ENCODE measurements at places on chromosomes 3 and 15.

DNA sequence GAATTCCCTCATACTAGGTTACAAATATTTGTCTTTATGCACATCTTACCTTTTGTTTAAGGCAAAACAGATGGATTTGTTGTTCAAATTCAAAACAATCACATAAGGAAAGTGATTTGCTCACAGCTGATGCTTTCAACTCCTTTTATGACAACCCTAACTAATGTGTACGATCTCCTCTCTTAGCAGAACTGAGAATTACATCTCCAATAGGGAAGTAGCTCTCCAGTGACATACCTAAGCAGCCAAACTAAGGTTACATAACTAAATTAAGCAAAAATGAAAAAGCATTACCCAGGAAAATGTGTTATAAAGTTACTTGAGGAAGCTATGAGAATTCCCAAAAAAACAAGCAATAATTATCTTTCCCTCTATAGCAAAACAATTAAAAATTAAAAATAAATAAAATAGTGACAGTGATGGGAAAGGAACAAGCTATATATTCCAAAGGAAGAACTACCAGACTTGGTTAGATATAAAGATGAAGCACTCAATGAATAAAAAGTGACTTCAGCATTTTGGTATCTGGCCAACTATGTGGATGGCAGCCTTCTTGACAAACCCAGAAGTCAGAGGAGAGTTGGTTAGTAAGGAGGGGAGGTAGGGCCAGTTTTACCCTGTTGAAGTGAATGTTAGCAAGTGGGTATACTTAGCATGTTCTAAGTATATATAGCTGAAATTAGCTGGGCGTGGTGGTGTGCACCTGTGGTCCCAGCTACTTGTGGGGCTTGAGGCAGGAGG lies 32.4 kb downstream of the PEAK1 start:
- no peak for DNase-seq

DNA sequence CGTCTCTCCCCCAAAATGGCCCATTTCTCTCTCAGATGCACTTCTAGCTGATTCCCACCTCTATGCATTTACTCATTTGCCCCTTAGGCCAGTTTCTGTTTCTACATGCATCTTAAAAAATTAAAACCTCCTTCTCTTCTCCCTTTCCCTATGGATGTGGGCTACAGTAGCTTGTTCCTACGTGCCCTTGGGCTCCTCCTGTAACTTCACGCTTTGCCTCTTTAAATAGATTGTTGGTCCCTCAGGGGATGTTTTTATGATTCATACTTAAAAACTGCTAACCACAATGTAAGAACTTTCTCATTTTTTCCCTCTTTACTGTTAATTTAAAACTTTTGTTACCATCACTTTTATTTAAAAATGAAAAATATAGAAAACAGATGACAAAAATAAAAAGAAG lies 185.6 kb upstream of the MRPL3 start:
- no peak for DNase-seq

- no peak for DNase-seq
Observed at GRCh38 chr3:196735751-196736150, 3.9 kb upstream of the PAK2 start.

- DNase-seq = no peak
Observed at GRCh38 chr3:88005066-88005465, 53.7 kb downstream of the CGGBP1 start.

DNA sequence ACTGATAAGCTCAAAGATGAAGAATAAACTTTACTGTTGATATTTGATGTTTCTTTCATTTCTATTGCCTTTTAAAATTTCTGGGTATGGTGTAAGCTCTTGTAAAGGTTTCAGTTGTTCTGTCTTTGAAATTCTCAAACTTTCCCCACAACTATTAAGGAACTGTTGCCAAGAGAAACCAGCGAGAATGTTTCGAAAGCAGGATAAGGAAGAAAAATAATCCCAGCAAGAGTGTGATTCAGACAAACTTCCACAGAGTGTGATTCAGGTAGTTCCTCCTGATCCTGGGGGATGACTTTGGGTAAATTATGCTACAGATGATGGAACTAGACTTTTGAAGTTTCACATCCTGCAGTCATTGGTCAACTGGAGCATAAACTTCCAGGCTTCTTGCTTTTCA lies 632.0 kb downstream of the NSUN3 start:
- DNase-seq = no peak

- no peak for DNase-seq
Observed at GRCh38 chr3:187705164-187705563, 2.8 kb upstream of the RTP2 start.

GRCh38 chr15:56042498-56042897 lies 49.1 kb upstream of the NEDD4 start:
- DNase-seq = no peak

- DNase-seq = no peak
Observed at GRCh38 chr3:44993471-44994205, 17.6 kb downstream of the EXOSC7 start.

- no peak for DNase-seq
Observed at GRCh38 chr15:51134416-51135199, 39.9 kb upstream of the TNFAIP8L3 start.

DNA sequence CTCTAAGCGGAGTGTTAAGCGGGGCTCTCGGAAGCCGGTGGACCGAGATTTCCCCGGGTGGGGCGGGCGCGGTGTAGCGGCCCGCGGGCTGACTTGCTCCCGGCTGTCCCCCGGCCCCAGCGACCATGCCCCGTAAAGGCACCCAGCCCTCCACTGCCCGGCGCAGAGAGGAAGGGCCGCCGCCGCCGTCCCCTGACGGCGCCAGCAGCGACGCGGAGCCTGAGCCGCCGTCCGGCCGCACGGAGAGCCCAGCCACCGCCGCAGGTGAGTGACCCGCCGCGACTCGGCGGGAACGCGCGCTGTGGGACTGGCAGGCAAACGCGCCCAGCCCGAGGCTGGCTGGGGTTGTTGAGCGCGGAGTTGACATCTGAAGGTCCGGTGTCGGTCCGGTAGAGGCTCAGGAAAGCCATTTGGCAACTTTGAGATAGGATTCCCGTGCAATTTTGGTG lies 1.3 kb downstream of the SMC4 start:
- DNase-seq = no peak

- no peak for DNase-seq
Observed at GRCh38 chr15:51218299-51218938, 120.0 kb downstream of the CYP19A1 start.

- no peak for DNase-seq
Observed at GRCh38 chr3:61808526-61808925, 247.2 kb downstream of the PTPRG start.

GRCh38 chr15:28192772-28193171 lies 93.7 kb upstream of the OCA2 start:
- no peak for DNase-seq

- DNase-seq = no peak
Observed at GRCh38 chr3:67361323-67361722, 293.1 kb downstream of the SUCLG2 start.

DNA sequence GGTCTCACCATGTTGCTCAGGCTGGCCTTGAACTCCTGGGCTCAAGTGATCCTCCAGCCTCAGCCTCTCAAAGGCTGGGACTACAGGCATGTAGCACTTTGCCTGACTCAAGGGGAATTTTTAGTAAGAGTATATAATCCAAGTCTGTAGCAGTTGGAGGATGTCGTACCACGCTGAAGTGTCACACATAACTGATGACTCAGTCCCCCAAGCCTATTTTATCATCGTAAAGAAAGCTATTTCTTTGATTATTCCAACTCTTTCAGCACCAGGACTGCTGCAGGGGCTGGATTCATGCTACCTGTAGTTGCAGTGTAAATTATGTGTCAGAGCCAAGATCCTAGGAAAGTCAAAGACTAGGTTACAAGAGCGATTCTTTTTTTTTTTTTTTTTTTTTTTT lies 1.4 kb upstream of the PRKCI start:
- DNase-seq = no peak

GRCh38 chr15:55318588-55319494 lies at the start of the genes PIGB and PIGBOS1:
Gene PIGB, plus strand, starts transcription at chr15:55319222. Its CDS starts 29 bp downstream, at chr15:55319251.
Gene PIGBOS1, minus strand, starts transcription at chr15:55319123. Its CDS starts 1,331 bp downstream, at chr15:55317792.
- DNase-seq = peak; percentile 46

DNA sequence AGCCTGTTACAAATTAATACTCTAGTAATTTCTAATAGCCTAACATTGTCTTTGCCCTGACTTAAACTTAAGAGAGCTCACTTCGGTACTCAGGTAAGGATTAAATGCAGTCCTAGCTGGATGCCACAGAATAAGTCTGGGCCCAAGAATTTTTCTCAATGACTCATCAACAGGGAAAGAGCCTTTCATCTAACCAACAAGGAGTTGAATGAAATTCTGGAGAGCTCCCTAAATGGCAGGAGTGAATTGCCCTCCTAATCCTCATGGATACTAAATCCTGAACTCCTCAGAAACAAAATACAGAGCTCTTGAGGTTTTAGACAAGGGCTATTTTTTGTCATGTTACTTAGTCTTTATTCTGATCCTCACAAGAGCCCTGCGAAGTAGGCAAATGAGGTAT lies 159.5 kb downstream of the PLCH1 start:
- no peak for DNase-seq

GRCh38 chr3:46471371-46471914 lies 6.7 kb upstream of the LTF start:
- no peak for DNase-seq

DNA sequence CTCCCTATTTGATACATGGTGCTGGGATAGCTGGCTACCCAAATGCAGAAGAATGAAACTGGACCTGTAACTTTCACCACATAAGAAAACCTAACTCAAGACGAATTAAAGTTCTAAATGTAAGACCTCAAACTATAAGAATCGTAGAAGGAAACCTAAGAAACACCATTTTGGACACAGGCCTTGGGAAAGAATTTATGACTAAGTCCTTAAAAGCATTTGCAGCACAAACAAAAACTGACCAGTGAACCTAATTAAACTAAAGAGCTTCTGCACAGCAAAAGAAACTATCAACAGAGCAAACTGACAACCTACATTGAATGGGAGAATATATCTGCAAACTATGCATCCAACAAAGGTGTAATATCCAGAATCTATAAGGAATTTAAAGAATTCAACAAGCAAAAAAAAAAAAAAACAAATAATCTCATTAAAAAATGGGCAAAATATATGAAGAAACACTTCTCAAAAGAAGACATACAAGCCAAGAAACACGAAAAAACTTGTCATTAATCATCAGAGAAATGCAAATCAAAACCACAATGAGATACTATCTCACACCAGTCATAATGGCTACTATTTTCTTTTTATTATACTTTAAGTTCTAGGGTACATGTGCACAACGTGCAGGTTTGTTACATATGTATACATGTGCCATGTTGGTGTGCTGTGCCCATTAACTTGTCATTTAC lies 37.0 kb downstream of the HDGFL3 start:
- DNase-seq = no peak

GRCh38 chr3:148079370-148079769 lies 618.3 kb upstream of the AGTR1 start:
- no peak for DNase-seq

- DNase-seq = no peak
Observed at GRCh38 chr3:59843821-59844220, 794.0 kb upstream of the CFAP20DC start.

DNA sequence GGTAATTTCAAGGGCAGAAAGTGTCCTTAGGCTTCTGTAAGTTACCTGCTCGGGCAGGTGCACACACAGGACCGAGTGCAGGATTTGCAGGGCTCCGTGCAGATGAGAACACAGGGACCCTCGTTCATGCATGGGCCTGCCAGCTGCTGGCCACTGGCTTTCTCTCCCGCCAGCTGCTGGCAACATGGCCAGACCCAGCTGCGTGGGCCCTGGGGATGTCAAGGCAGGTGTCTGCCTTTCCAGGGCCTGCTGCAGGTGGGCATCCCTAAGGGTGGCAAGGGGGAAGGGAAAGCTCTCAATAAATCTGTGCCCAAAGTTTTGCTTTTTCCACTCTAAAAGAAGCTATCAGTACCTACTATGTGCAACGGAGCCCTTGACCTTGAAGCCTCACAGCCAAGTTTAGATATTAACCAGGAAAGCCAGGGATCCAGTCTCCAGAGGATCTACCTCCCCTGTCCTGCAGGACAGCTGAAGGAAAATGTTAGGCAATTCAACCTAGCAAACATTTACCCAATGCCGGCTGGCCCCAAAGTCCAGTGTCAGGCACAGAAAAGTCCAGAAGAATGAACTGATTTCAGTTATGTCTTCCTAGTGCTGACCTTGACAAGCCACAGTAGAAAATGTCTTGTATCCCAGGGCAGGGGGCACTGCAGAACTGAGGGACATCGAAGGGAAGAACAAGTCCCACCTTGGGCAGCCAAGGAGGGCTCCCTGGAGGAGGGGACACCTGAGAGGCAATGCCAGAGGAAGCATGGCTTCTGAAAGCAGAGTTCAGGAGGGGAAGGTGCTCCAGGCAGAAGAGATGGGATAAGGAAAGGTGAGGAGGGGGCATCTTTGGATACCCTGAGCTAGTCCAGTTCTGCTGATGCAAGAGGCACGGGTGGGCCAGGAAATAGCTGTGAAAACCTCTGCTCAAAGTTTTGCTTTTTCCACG lies 26.4 kb downstream of the NUP210 start:
- DNase-seq = no peak

- DNase-seq = no peak
Observed at GRCh38 chr3:60916546-60916945, 334.7 kb downstream of the FHIT start.

DNA sequence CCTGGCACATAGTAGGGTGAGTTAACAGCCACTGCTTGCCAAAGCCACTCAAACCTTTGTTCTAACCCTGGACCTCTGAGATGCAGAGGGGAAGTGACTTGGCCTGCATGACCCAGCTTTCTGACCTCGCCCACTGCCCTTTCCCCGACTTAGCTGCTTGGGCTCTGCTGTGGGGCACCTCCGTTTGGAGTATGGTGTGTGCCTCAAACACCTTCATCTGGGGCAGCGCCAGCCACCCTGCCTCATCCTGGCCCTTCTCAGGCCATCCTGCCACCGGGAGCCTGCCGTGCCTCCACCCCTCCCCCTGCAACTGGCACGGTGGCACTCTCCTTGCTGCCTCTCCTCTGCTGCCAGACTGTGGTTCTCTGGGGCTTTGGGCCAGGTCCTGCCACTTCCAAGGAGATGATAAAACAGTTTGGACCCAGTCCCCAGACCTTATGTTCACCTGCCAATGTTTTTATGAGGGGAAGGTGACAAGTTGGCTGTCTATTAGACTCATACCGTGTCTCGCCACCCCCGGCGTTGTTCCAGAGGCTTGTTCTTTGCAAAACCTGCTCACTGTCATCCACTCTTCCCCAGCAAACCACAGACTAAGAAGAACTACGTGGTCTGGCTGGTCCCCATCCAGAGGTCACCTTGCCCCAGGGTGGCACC lies 32.2 kb downstream of the SLC6A6 start:
- no peak for DNase-seq

DNA sequence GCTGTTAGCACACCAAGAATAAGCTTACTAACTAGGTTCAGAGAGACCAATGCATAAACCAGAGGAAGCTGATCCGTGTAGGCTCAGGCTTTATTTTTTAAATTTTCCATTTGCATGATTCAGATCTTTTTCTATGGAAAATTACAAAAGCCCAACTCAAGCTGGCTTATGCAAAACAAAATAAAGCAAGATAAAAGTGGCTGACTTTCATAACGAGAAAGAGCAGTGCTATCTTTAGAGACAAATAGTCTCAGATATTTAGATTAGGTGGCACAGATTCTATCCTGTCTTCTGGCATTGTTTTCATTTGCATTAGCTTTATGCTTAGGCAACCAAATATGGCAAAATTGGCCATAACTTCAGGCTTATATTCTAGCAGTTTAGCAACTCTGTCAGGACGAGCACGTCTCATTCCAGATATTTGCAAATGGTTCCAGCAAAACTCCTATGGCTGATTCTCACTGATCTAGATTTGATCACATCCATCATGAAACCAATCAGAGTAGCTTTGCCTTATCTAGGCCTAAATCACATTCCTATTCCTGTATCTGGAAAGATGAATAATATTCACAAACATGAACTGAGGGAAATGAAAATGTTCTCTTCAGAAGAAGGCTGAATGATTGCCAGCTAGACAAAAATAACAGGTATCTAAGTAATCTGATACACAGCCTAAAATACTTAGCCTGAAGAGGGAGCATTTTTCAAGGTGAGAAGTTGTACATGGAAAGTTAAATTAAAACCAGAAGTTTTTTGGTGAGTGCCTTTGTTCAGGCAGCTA lies 216.4 kb upstream of the DPPA4 start:
- DNase-seq = no peak
